ENCODE measurements at places on chromosomes 12 and 14.
A peak's percentile ranks its signal among the peaks of the same experiment; 100 is the strongest.

DNA sequence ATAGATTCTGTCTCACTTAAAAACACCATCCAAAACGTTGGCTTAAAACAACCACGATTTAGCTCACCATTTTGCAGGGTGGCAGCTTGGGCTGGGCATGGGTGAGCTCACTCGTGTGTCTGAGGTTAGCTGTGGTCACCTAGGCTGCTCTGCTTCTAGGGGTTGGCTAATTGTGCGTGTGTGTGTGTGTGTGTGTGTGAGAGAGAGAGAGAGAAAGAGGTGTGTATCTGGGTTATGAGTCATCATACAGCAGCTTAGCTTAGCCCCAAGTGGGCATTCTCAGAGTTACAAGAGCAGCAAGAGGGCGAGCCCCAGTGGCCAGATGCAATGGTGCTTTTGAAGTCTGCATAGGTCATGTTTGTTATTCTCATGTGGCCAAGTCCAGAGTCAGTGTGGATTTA, 6.0 kb downstream of the FBXW8 start:
- no peak overlapping the region for H3K27ac ChIP-seq
- H3K27me3 ChIP-seq = no peaks in the 10 kb centered on the region
- H3K4me3 ChIP-seq = no peak overlapping the region
- H3K36me3 ChIP-seq = peaks cover 47% of the 10 kb centered on the region
- no peak for DNase-seq
- H3K4me1 ChIP-seq = peaks cover 16% of the 10 kb centered on the region

GRCh38 chr12:116352315-116352835, 74.9 kb upstream of the MED13L start:
- peaks cover 27% of the 10 kb centered on the region for H3K4me1 ChIP-seq
- H3K27me3 ChIP-seq = no peaks in the 10 kb centered on the region
- peak overlapping the region; percentile 50 for H3K27ac ChIP-seq
- no peaks in the 10 kb centered on the region for H3K36me3 ChIP-seq
- DNase-seq = no peak
- H3K4me3 ChIP-seq = no peak overlapping the region

GRCh38 chr12:69105101-69105962, 134.0 kb upstream of the CPSF6 start:
- peak overlapping the region; percentile 96 for H3K27ac ChIP-seq
- H3K4me1 ChIP-seq = peaks cover 75% of the 10 kb centered on the region
- H3K4me3 ChIP-seq = peak overlapping the region; percentile 31
- no peaks in the 10 kb centered on the region for H3K27me3 ChIP-seq

DNA sequence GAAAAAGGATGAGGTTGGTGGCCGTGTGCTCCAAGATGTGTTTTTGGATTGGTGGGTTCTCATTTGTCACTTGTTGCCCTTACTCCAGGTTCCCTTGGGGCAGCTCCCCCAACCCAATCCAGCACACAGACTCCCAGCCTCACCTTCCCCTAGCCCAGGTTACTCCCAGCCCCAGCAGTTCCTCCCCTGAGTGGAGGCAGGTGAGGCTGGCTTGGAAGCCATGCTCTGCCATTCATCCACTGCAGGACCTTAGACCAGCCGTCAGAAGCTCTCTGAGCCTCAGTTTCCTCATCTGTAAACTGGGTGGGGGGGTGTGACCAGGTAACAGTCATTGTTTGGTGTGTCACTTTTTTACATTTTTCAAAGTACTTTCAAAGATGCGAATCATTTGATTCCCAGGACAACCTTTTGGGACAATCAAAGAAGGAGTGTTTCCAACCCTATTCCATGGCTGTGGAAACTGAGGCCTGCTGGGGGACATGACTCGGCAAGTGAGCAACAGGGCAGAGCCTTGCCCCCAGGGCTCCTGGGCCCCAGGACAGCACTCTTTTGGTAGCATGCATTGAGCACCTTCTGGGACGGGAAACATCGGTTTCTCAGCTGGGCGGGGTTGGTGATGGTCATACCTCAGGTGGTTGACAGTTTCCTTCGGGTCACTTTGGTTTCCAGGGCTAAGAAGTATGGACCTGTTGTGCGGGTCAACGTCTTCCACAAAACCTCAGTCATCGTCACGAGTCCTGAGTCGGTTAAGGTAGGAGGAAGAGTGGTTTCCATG, 7.2 kb downstream of the CYP46A1 start:
- DNase-seq = no peak
- no peak overlapping the region for H3K4me3 ChIP-seq
- peaks cover 74% of the 10 kb centered on the region for H3K27me3 ChIP-seq
- H3K36me3 ChIP-seq = no peaks in the 10 kb centered on the region
- peak overlapping the region; percentile 17 for H3K27ac ChIP-seq
- H3K4me1 ChIP-seq = peaks cover 11% of the 10 kb centered on the region

DNA sequence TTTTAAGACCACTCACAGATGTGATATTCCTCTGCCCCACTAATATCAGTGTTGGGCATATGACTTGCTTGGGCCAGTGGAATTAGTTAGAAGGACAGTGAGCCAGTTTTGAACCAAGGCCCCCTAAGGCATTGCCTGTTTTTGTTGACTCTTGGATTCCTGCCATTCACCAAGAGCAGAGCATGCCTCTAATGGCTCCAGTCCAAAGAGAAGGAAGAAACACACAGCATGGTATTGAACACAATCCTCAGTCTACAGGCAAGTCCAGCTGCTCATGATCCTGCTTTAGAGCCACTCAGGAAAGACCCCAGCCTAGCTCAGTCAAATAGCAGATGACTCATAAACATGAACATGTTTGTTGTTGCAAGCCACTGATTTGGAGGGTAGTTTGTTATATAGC, 1201.5 kb downstream of the BCL11B start:
- peaks cover 11% of the 10 kb centered on the region for H3K4me1 ChIP-seq
- peaks cover 21% of the 10 kb centered on the region for H3K27me3 ChIP-seq
- H3K36me3 ChIP-seq = no peaks in the 10 kb centered on the region
- DNase-seq = no peak
- no peak overlapping the region for H3K4me3 ChIP-seq
- H3K27ac ChIP-seq = no peak overlapping the region

DNA sequence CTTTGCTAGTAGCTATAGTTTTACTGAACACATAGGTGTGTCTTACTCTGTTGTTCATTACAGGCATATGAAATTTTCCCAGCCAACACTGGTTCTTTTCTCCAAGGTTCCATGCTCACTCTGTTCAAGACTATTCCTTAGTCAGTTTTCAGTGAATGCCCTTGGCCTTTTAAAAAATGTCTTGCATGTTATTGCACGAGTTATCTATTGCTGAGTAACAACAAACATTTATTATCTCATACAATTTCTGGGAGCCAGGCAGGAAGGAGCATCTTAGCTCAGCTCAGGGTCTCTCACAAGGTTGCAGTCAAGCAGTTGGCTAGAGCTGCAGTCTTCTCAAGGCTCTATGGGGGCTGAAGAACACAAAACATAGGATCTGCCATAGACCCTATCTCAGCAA, 223.5 kb downstream of the BTG1 start:
- no peak for DNase-seq
- H3K4me3 ChIP-seq = no peak overlapping the region
- H3K4me1 ChIP-seq = peaks cover 20% of the 10 kb centered on the region
- H3K27me3 ChIP-seq = peaks cover 4% of the 10 kb centered on the region
- peaks cover 4% of the 10 kb centered on the region for H3K36me3 ChIP-seq

- H3K4me1 ChIP-seq = peaks cover 35% of the 10 kb centered on the region
- no peak overlapping the region for H3K27ac ChIP-seq
- DNase-seq = no peak
- no peak overlapping the region for H3K4me3 ChIP-seq
- H3K36me3 ChIP-seq = peaks cover 24% of the 10 kb centered on the region
Observed at GRCh38 chr12:48854488-48854887, 2.5 kb upstream of the DDX23 start.

DNA sequence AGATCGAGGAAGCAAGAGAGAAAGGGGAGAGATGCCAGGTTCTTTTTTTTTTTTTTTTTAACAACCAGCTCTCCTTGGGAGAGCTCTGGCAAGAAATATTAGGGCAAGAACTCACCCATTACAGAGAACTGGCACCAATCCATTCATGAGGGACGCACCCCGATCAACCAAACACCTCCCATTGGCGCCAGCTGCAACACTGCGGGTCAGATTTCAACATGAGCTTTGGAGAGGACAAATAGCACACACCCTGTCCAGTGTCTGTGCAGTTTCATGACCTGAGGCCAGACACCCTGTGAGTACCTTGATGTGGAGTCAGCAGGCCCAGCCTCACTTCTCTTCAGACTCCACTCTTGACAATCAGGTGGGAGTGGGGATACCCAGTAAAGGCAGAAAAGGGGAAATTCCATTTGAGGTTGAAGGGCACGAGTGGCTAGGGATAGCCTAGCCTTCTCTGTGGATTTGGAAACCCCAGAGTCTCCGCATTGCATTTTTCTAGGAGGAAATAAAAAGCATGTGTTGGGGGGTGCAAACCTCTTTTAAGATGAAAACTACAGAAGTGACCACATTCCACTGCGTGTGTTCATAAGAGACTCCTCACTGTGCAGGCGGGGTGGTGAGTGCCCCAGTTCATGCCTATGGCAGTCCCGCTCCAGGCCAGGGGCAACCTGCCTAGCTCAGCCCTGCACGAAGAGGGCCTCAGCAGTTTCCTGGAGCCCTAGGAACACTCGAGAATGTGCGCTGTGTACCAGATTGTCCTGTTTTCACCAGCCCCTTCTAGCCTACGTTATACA, 42.4 kb upstream of the GPATCH2L start:
- H3K36me3 ChIP-seq = no peaks in the 10 kb centered on the region
- H3K27ac ChIP-seq = no peak overlapping the region
- DNase-seq = no peak
- peaks cover 30% of the 10 kb centered on the region for H3K27me3 ChIP-seq

- peaks cover 14% of the 10 kb centered on the region for H3K4me1 ChIP-seq
- peaks cover 22% of the 10 kb centered on the region for H3K36me3 ChIP-seq
- H3K27me3 ChIP-seq = no peaks in the 10 kb centered on the region
- no peak overlapping the region for H3K27ac ChIP-seq
Observed at GRCh38 chr12:69583203-69583602, 2.1 kb upstream of the CCT2 start.

- H3K27me3 ChIP-seq = peaks cover 3% of the 10 kb centered on the region
- H3K4me1 ChIP-seq = peaks cover 12% of the 10 kb centered on the region
- peaks cover 22% of the 10 kb centered on the region for H3K36me3 ChIP-seq
- no peak overlapping the region for H3K4me3 ChIP-seq
Observed at GRCh38 chr12:107091989-107092641, 1.2 kb downstream of the CRY1 start.

DNA sequence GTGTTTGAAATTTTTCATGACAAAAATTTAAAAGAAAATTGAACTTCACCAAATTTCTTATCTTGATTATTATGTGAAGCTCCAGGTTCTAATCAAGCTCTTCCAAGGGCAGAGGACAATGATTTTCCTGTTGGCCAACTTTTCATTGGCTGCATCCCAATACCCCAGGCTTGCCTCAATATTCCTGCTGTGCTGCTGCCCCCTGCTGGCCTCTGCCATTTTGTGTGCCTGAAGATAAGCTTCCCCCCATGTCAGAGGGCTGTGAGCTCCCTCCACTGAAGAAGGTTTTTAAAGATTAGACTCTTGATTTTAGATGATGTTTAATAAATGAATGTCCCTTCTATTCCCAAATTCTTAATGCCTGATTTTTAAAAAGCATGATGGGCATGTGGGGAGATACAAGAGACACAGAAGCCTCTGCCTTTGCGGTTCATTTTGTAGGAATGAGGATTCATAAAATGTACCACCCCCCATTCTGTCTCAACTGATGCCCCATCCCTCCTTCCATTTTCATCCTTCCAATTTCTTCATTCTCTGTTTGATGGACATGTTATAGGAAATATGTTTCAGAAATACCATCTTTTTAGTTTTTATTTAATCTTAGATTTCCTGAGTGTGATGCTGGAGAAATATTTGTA, 76.7 kb upstream of the RGS6 start:
- DNase-seq = peak; percentile 81
- H3K27me3 ChIP-seq = no peaks in the 10 kb centered on the region
- H3K36me3 ChIP-seq = peaks cover 8% of the 10 kb centered on the region
- no peaks in the 10 kb centered on the region for H3K4me1 ChIP-seq

GRCh38 chr12:22321018-22321605, 13.4 kb downstream of the ST8SIA1 start:
- DNase-seq = no peak
- H3K4me1 ChIP-seq = peaks cover 33% of the 10 kb centered on the region
- peak overlapping the region; percentile 84 for H3K27ac ChIP-seq
- peaks cover 15% of the 10 kb centered on the region for H3K36me3 ChIP-seq

DNA sequence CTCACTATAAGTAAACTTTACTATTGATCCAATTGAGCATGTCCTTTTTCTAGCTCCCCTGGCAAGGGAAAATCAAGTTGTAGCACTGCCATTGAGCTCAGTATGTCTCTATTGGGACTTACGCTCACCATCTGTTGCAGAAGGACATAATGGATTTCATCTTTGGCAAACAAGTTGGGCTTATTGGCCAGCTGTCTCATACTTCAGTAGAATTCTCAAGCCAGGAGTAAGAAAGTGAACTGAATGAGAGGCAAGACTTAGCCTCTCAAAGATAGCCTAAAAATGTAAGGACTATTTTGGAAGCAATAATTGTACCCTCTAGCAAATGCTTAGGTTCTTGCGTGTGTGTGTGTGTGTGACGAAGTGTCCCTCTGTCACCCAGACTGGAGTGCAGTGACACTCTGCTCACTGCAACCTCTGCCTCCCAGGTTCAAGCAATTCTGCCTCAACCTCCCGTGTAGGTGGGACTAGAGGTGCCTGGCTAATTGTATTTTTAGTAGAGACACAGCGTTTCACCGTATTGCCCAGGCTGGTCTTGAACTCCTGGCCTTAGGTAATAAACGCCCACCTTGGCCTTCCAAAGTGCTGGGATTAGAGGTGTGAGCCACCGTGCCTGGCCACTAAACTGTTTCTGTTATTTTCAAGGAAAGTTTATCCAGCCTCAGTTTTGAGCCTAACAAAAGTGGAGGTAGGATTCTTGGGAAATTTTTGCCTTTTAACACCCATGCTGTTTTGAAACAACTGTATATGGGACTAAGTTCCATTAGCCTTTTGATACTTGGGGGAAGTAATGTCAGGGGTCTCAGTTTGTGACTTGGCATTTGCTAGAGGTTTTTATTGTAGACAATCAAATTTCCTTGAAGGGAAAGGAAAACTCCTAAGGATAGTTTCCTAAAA, 7.0 kb downstream of the HNRNPA1 start:
- H3K36me3 ChIP-seq = peaks cover 12% of the 10 kb centered on the region
- H3K4me3 ChIP-seq = no peak overlapping the region

GRCh38 chr14:61559641-61560201, 135.6 kb upstream of the HIF1A start:
- H3K4me3 ChIP-seq = no peak overlapping the region
- no peak for DNase-seq
- H3K27me3 ChIP-seq = peaks cover 13% of the 10 kb centered on the region

- H3K27ac ChIP-seq = peak overlapping the region; percentile 82
- no peak for DNase-seq
- peaks cover 21% of the 10 kb centered on the region for H3K4me1 ChIP-seq
Observed at GRCh38 chr12:53505086-53505485, 2.2 kb downstream of the NPFF start.

DNA sequence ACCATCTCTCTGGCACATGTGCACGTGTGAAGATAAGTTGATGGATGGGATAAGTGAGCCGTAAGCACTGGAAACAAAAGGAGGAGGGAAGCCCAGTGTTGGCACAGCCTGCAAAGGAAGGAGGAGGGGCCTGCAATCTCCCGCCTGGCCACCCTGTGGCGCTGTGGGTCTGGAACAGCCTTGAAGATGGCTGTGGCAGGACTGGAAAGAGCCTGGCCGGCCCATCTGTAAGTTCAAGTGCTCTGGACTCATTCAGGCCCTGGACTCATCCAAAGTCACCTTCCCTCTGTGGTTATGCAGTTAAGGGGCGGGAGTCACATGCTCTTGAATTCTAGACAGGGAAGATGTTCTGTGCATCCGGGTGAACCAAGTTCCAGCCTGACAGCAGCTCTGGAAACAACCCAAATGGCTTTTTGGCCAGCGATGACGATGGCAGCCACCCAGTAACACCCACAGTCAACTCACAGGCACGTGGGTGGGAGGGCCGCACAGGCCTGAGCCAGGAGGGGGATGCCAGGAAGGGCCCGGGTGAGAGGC, 50.4 kb downstream of the CHGA start:
- DNase-seq = peak; percentile 67
- no peak overlapping the region for H3K27ac ChIP-seq
- H3K4me1 ChIP-seq = peaks cover 13% of the 10 kb centered on the region
- H3K36me3 ChIP-seq = peaks cover 27% of the 10 kb centered on the region
- H3K4me3 ChIP-seq = no peak overlapping the region
